ENCODE measurements at places on chromosomes 6 and 20.

DNA sequence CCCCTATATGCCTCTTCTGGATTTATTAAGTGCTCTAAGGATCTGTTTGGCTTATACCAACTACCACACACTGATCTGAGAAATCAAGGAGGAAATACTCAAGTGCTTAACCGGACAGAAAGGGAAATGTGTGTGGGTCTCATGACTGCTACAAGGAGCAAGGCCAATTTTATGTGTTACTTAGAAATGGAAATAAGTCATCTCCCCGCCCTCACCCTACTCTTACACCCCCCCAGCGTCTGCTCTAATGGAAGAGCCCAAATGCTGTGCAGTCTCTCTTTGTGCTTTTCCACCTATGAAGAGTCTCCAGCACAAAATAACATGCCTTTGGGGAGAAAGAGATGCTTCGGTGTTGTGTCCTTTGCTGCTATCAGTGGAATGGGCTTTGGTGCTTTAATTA lies 428.8 kb upstream of the ARID1B start:
- DNase-seq = no peak

- DNase-seq = no peak
Measured at GRCh38 chr20:18796282-18796833, 17.2 kb upstream of the SCP2D1 start.

DNA sequence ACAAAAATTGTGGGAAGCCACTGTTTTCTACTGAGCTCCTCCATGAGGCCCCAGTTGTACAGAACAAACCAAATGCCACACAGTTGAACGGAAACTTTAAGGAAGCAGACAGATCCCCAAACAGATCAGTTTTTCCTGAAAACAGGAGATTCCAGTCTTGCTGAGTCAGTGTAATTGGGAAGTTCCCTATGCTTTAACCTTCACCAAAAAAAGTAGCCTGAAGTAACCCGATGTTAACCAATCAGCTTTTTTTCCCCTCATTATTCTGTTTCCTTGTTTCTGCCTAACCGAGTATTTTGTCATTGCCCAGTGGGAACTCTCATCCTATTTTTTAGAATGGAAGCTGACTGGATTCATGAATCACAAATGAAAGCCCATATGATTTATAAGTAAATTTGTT lies 36.7 kb downstream of the MARCKS start:
- DNase-seq = no peak

- DNase-seq = peak; percentile 32
Measured at GRCh38 chr6:152380993-152381898, 255.9 kb downstream of the SYNE1 start.

GRCh38 chr6:69917834-69918233 lies 51.5 kb downstream of the COL19A1 start:
- DNase-seq = no peak

DNA sequence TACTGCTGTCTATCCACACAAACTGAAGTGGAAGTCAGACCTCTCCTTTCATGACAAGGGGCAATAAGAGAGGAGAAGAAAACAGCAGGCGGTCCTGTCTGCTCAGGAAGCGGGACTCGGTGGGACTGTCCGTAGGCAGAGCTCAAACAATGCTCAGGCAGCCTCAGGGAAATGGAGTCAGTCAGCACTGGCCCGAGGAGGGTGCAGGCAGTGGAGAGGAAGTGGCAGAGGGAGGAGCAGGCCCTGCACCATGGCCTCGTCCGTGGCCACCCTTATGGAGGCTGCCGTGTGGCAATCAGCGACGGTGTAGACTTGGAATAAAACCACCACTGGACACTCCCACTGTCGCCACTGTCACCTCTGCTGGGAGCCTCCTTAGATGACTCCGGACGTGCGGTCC lies 19.6 kb downstream of the FOXC1 start:
- DNase-seq = no peak
